ENCODE measurements at places on chromosomes 12 and 14. TPM values are rescaled to one million over a fixed set of nuclear protein-coding genes. Genes with fewer than 3 reads are reported as not detected.

DNA sequence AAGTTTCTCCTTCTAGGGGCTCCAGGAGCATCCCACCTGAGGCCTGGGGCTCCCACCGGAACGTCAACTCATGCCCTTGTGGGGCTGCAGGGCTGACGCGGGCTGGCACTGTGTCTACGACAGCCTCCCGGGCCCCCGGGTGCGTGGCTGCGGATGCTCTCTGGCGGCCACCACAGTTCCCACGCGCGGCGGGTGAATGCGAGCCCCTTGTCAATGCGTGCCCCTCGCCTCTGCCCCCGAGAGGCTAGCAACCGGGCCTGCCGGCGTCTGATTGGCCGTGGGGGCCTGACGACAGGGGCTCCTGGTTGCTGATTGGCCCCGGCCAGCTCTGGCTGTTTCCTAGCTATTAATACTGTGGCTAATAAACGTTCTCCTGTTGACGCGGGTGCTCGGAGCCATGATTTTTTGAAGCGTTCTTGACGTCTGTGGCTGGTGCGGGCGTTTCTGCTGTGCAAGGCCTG lies 1.8 kb upstream of the MEG3 start:
- H3K4me1 ChIP-seq, result no peaks in the 10 kb centered on the region
- H3K36me3 ChIP-seq, result no peaks in the 10 kb centered on the region
- H3K27me3 ChIP-seq, result peaks cover 27% of the 10 kb centered on the region
- H3K27ac ChIP-seq, result no peak overlapping the region
- no peak overlapping the region for H3K4me3 ChIP-seq
- DNase-seq, result no peak

DNA sequence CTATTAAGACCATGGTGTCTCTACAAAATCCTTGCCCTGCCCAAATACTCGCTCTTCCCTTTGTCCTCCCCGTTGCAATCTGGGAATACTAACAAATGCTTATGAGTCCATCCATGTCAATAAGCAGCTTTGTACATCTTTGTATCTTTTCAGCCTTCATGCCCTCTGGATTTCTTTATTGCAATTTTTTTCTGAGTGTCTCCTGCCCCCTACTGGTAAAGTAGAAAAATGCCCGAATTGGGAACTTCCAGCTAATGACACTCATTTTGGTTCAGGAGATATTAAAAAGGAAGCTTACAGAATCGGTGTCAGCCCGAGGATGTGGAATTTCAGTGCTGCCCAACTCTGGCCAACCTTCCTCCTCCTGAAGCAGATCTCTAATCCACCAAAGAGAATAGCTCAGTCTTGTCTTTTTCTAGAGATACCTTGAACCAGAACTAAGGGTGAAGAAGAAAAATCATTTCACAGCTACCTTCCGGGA lies 46.0 kb downstream of the SH2B3 start:
- no peak overlapping the region for H3K27ac ChIP-seq
- no peak overlapping the region for H3K4me3 ChIP-seq
- peaks cover 40% of the 10 kb centered on the region for H3K4me1 ChIP-seq
- DNase-seq, result no peak
- no peaks in the 10 kb centered on the region for H3K27me3 ChIP-seq
- peaks cover 74% of the 10 kb centered on the region for H3K36me3 ChIP-seq

DNA sequence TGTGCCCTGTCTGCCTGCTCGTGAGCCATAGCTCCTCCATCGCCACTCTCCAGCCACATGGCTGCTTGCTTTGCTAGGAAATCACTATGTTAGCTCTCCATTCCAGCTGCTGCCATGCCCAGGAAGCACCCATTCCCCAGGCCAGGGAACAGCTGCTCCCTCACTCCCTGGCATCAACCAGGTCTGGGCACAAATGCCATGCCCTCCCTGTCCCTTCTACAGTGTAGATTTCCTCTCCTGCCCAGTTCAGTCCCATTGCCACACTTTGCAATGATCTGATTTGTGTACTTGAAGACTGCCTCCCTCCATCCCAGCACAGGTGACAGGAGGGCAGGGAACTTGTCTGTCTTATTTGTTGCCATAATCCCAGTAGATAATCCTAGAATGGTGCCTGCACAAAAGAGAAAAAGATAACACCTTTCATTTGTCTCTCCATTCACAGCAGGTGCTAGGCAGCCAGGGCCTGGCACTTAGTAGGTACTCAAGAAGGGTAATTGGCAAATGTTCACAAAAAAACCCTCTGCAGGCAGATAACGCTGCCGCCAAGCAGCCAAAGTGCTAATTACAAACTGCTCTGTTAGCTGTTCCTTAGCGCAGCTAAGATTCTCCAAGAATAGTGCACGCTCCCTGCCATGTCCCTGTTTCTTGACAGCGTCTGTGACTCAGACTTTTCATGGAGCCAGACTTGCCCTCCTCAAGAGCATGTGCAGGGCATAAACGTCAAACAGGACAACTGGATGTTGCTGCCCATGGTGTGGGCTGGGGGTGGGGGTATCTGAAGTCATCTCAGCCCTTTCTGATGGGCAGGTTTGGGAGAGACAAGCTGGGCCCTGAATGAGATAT lies 69.1 kb downstream of the ARL6IP4 start:
- H3K36me3 ChIP-seq, result no peaks in the 10 kb centered on the region
- no peak overlapping the region for H3K27ac ChIP-seq
- H3K4me1 ChIP-seq, result peaks cover 11% of the 10 kb centered on the region
- H3K27me3 ChIP-seq, result no peaks in the 10 kb centered on the region
- no peak overlapping the region for H3K4me3 ChIP-seq
- no peak for DNase-seq

DNA sequence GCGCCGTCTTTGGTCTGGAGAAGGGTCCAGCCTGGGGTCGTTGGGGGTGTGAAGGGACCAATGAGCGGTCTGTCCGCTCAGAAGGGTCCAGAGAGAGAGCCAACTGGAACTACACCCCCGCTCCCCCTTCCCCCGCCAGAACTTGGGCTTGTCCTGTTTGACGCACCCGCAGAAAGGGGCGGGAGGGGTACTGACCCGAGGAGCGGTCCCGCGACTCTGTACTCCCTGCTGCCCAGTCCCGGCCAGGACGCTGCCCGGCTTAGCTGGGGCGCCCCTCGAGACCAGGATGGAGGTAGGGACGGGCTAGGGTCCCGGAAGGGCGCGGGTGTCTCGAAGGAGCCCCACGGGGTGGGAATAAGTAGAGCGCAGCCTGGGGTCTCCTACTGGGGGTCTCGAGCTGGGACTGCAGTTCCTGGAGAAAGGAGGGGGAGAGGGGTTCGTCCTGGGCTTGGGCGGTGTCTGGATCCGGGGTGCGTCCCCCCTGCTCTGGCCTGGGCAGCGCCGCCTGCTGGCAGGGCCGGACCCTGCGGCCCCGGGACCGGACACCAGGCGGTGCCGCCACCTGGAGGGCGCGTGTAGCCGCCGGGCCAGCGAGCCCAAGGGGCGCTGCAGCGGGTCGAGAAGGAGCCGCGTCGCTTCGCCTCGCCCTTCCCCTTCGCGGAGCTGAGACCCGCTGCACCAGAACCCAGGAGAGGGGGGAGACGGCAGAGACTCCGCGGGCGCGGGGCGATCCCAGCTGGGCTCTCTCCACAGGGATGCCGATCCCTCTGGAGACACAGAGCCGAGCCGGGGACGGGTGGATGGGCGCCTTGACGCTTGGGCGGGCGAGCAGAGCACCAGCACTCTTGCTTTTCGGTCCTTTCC lies 3.8 kb upstream of the CACNB3 start:
- DNase-seq, result peak; percentile 75
- H3K36me3 ChIP-seq, result no peaks in the 10 kb centered on the region
- peak overlapping the region; percentile 61 for H3K27ac ChIP-seq

- H3K36me3 ChIP-seq, result peaks cover 10% of the 10 kb centered on the region
- peaks cover 24% of the 10 kb centered on the region for H3K4me1 ChIP-seq
- H3K27me3 ChIP-seq, result no peaks in the 10 kb centered on the region
Observed at GRCh38 chr14:31566456-31566855, 5.3 kb downstream of the NUBPL start.

DNA sequence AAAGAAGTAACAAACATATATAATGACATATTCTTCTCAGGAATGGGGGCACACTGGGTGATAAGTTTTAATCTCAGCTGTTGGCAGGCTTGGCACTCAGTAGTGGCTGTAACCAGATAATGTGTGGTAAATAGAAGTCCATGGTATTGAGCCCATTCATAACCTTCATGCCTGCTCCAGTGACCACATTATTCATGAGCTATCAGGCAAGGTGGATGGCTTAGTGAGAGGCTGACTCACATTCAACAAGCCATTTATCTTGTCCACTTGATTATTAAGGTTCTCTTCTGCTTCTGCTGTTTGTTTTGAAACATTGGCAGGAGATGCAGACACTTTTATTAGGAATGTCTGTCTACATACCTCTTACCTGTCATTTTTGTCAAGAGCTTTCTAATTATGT lies 950.4 kb upstream of the LRFN5 start:
- no peak for DNase-seq
- H3K4me3 ChIP-seq, result no peak overlapping the region
- H3K27ac ChIP-seq, result no peak overlapping the region
- H3K27me3 ChIP-seq, result no peaks in the 10 kb centered on the region
- no peaks in the 10 kb centered on the region for H3K36me3 ChIP-seq

DNA sequence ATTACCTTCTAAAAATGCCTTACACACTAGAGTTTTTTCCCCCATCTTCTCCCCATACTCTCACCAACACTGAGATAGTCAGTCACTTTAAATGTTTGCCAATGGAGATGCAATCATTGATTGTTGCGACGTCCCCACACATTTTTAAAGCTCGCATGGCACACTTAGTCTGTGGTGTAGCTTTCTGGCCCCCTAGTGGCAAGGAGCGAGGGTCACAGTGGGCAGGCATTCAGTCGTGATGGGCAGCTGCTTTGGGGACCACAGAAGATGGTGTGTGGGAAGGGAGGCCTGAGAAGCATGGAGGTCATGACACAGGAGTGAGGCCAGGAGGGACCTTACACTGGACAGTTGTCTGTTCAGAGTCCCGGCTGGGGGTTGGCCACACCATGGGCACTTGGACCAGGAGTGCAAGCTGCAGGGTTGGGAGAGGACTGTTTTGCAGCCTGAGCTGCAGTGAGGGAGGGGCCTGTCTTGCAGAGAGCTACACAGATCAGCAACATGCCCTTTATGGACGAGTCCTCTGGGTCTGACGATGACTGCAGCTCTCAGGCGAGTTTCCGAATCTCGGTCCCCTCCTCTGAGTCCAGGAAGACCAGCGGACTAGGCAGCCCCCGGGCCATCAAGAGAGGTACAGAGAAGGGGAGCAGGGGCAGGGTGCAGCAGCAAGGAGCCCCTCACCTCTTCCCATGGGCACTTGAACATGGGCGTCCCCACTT lies 28.6 kb downstream of the PIGH start:
- no peaks in the 10 kb centered on the region for H3K4me1 ChIP-seq
- H3K27me3 ChIP-seq, result peaks cover 3% of the 10 kb centered on the region
- no peak overlapping the region for H3K4me3 ChIP-seq
- peak; percentile 49 for DNase-seq

The C1R gene
- total RNA-seq, result 2.5 TPM

The C12orf54 gene
- total RNA-seq, result not detected

The CIROP gene
- not detected for total RNA-seq

- DNase-seq, result no peak
- H3K36me3 ChIP-seq, result no peaks in the 10 kb centered on the region
- no peak overlapping the region for H3K27ac ChIP-seq
Observed at GRCh38 chr12:28770322-28770721, 378.8 kb upstream of the FAR2 start.

GRCh38 chr12:120705618-120706017 lies 4.6 kb upstream of the UNC119B start:
- H3K4me1 ChIP-seq, result peaks cover 4% of the 10 kb centered on the region
- no peaks in the 10 kb centered on the region for H3K27me3 ChIP-seq
- H3K27ac ChIP-seq, result no peak overlapping the region
- no peak for DNase-seq
- H3K4me3 ChIP-seq, result no peak overlapping the region
- peaks cover 26% of the 10 kb centered on the region for H3K36me3 ChIP-seq

DNA sequence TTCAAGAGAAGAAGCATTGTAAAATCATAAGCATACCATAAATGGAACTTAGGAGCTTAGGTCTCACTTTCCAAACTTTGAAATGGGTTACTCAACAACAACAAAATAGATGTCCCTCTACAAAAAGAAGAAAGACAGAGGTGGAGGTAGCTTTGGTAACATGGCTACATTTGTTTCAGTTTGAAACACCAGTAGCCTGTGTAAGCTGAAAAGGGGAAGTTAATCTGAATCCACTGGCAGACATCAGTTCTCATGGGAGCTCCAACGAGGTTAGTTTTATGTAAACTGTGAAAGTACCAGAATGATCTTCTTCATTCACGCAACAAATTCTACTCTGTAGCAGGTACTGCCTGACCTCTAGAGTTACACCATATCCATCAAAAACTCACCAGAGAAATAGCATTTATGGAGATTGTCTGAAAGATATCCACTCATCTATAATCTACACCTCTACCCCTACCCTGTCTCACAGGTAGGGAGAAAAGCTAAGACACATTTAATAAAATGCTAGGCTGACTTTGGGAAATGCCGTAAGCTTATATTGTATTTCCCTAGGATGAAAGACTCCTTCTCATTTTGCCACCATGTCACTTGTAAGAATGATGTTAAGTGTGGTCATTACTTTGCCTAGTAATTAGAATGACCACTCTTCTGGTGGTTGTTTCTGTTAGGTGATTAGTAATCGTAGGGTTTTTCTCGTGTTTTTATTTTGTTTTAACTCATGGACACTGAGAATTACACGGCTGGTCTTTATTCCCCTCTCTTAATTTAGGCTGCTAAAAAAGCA lies 224.1 kb downstream of the ASCL1 start:
- H3K27ac ChIP-seq, result no peak overlapping the region
- H3K36me3 ChIP-seq, result no peaks in the 10 kb centered on the region
- H3K4me3 ChIP-seq, result no peak overlapping the region
- DNase-seq, result no peak

DNA sequence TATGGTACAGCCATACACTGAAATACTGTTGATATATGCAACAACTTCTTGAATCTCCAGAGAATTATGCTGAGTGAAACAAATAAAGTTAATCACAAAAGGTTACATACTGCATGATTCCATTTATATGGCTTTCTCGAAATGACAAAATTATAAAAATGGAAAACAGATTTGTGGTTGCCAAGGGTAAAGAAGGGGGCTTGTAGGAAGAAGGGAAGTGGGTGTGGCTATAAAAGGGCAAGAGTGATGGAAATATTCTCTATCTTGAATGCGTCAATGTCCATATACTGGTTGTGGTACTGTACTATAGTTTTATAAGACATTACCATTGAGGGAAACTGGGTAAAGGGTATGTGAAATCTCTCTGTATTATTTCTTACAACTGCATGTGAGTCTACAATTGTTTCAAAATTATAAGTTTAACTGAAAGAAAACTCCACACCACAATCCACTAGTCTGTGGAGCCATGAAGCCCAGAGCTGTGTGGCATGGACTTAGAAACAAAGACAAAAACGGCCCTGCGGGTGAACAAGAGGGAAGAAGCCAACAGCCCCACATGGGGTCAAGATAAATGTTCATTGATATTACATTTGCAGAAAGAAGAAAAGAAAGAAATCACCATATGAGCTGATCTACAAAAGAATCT lies 18.3 kb upstream of the TSPAN11 start:
- H3K4me3 ChIP-seq, result no peak overlapping the region
- H3K36me3 ChIP-seq, result no peaks in the 10 kb centered on the region
- no peaks in the 10 kb centered on the region for H3K4me1 ChIP-seq
- DNase-seq, result no peak
- no peak overlapping the region for H3K27ac ChIP-seq

DNA sequence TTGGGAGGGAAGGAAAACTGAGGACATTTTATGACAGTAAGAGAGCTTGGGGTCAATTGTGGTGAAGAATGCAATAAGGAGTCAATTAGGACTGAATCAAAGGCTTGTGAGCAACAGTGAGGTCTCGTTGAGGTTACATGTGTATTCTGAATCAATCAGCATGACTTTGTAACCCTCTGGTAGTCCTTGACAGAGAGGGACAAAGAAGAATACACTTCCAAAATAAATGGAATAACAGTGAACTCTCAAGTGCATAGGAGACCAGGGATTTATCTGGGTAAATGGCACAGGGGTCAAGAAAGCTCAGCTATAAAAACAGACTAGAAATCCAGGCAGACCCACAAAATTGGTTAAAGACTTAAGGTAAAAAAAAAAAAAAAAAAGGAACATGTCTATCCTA lies 85.1 kb upstream of the NAV3 start:
- no peak overlapping the region for H3K4me3 ChIP-seq
- H3K27ac ChIP-seq, result no peak overlapping the region
- no peaks in the 10 kb centered on the region for H3K27me3 ChIP-seq
- DNase-seq, result no peak
